ENCODE measurements at places on chromosomes 16 and 17.
A peak's percentile ranks its signal among the peaks of the same experiment; 100 is the strongest.

DNA sequence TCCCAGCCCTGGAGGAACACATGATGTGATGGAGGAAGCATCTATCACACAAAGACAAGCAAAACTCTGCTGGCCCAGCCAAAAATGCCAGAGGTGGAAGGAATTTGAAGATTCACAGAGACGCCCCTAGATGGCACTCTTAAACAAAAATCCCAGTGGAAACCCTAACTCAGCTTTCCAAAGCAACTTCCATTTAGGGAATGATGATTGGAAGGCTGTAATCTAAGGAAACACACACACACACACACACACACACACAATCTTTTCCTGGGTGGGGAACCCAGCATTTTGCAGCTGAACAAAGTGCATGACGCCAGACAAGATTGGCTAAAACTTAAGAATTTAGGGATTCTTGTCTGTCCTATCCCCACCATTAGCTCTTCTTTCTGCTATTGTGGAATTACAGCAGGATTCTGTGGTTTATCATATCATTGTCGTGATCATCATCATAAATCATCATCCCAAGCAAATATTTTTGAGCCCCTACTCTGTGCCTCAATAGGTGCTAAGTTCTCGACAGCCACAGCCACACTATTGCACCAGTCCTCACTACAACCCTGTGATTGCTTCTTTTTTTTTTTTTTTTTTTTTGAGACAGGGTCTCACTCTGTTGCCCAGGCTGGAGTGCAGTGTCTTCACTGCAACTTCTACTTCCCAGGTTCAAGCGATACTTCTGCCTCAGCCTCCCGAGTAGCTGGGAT is 1.6 kb upstream of the LDAF1 start:
- no peak for DNase-seq

DNA sequence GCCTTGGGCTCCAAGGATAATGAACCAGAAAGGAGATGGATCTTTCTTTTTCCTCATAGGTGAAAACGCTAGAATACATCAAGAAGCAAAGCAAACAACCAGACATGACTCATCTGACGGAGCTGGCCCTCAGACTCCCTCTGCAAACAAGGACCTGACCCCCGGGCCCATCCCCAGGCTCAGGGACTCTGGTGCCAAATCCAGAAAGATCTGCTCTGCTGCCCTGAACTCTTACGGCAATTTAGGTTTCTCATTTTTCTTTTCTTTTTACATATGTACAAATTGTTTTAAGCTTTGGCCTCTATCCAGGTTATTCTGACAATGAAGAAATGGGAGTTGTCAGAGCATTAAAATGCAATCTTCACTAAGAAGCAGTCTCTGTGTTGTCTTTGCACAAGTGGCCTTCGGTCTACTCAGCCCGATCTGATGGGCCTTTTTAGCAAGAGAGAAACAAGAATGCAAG is 17.7 kb downstream of the KNOP1 start:
- DNase-seq, result no peak

DNA sequence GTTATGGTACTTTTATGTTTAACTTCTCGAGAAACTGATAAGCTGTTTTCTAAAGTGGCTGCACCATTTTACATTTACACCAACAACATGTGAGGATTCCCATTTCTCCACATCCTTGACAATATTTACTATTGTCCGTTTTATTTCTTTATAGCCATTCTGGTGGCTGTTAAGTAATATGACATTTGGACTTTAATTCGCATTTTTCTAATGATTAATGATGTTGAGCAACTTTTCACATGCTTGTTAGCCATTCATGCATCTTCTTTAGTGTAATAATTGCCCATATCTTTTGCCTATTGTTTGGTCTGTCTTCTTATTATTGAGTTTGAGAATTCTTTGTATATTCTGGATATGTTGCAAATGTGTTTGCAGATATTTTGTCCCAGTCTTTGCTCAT is 114.2 kb downstream of the DNAH9 start:
- no peak for DNase-seq

DNA sequence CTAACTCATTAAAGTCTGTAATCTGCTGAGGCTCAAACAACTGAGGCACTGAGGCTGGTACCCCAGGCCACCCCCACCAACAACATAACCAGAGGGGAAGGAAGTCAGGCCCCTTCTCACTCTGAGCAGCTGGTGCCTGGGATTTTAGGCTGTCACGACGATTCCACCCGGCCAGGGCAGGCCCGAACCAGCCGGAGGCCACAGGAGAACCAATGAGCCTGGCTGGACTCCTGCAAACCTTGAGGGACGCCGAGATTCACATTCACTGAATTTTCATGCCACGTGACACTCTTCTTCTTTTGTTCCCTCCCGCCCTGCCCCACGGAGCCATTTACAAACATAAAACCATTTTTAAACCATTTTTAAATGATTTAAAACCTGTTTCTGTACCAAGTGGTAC is 48.1 kb downstream of the RPH3AL start:
- DNase-seq, result no peak

- no peak for DNase-seq
Measured at GRCh38 chr16:14043278-14043677, 27.8 kb upstream of the MRTFB start.

- no peak for DNase-seq
Measured at GRCh38 chr17:50128441-50129352, 1.3 kb downstream of the SAMD14 start.

- no peak for DNase-seq
Measured at GRCh38 chr17:44922746-44923470, 7.6 kb upstream of the GFAP start.

DNA sequence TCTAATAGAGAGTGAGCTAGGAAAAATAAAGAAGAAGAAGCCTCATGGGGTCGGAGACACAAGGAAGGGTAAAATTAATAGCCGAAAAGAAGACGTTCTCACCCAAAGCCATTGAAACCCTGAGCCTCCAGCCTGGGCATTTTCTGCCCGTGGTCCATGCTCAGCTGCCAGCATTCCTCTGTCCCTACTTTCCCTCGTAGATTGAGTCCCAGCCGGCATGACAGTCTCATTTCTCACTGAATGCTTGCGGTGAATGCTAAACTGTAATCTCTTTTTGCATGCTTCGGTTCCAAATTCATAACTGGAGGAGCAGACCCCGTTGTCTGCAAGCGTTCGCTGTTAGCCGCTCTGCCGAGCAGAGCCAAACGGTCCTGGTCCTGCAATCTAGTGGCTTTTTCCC is 54.0 kb upstream of the COX10 start:
- DNase-seq, result no peak

DNA sequence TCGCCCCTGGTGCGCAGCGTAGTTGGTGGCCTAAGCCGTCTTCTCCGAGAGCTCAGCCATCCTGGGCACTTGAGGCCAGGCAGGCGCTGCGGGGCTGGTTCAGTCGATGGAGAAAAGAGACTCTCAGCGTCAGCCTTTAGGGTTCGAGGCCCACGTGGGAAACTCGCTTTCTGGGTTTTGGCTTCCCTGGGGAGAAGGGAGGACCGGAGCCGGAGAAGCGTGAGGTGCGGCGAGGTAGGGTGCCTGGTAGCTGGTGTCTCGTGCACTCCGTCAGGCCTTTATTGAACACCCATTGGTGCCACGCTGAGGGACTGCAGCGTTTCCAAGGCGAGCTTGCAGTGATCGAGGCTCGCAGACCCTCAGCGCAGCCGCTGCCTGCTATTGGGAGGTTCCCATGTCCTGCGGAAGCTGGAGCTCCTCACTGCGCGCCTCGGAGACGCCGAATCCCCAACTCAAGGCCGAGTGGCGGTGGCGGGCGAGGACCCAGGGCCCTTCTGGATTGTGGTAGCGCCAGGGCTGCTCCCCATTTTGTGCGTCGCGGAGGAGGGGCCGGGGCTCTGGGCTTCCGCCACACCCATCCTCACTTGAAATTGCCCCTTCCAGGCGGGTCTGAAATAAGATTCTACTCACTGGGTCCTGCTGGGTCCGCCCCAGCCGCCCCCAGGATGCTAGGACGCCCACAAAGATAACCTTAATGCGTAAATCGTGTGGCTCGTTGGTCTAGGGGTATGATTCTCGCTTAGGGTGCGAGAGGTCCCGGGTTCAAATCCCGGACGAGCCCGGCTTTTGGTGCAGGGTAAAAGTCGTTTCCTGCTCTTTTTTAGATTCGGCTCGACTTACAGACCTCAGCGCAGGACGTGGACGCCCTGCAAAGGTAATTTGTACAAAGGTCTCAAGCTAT is 1.2 kb downstream of the OR1F1 start:
- no peak for DNase-seq

- no peak for DNase-seq
Measured at GRCh38 chr16:76897816-76898215, 293.2 kb upstream of the MON1B start.

- DNase-seq, result no peak
Measured at GRCh38 chr17:4715063-4715744, 4.8 kb downstream of the ARRB2 start.

DNA sequence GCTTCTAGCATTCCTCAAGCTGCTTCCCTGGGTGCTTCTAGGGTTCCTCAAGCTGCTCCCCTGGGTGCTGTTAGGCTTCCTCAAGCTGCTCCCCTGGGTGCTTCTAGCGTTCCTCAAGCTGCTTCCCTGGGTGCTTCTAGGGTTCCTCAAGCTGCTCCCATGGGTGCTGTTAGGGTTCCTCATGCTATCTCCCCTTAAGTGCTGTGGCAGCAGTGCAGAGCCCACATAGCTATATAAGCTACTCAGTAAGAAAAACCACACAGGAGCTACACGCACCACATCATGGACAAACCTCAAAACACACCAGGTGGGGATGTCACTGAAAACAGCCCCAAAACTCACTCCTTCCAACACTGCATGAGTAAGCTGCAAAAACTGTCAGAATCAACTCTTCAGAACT is 35.2 kb downstream of the ANKRD11 start:
- DNase-seq, result no peak

GRCh38 chr16:83054283-83054682 is 427.5 kb downstream of the CDH13 start:
- DNase-seq, result no peak

- no peak for DNase-seq
Measured at GRCh38 chr17:5135726-5136579, 20.1 kb downstream of the USP6 start.

- DNase-seq, result peak; percentile 45
Measured at GRCh38 chr17:76141212-76142038, at the start of gene FOXJ1. Gene FOXJ1, minus strand, starts transcription at chr17:76141245. Its CDS starts 850 bp downstream, at chr17:76140395.

DNA sequence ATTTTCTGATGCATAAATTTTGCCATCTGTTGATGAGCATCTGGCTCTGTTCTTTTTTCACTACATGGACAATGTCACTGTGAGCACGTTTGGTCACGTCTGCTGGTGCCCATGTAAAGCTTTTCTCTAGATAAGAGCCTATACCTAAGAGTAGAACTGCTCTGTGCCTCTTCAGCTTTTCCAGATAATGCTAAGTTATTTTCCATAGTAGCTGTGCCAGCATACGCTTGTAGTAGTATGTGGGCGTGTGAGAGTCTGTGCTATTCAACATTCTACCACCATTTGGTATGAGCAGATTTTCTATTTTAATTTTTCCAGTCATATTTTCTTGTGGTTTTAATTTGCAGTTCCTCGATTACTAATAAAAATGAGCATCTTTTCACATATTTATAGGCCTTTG is 33.2 kb downstream of the VPS35L start:
- no peak for DNase-seq

Measured in smooth muscle cell of the brain vasculature (primary cell).